ENCODE measurements at places on chromosomes 6 and 20. TPM values are rescaled to one million over a fixed set of nuclear protein-coding genes. Genes with fewer than 3 reads are reported as not detected.

DNA sequence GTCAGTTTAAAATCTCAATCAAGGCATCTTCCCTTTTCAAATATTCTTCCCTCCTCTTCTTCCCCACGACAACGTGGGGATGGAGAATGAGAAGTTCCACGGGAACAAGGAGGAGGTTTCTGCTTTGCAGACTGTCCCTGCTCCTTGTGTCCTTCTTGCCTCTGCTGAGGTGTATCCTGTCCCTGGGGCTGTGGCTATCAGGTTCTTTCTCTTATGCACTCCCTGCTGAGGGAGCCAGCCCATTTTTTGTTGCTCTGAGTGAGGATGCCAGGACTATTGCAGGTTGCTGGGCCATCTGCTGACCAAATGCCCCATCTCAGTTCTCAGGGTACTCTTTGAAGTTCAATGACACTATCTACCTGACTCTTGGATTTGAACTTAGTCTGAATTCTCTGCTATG is 533.6 kb downstream of the RNF144B start:
- H3K27me3 ChIP-seq, result no peaks in the 10 kb centered on the region
- no peak for DNase-seq
- no peak overlapping the region for H3K4me3 ChIP-seq
- H3K4me1 ChIP-seq, result no peaks in the 10 kb centered on the region
- H3K36me3 ChIP-seq, result no peaks in the 10 kb centered on the region

Gene HLA-DOA
- 15.6 TPM for total RNA-seq

GRCh38 chr6:92380803-92381601 is 1038.4 kb downstream of the EPHA7 start:
- no peaks in the 10 kb centered on the region for H3K36me3 ChIP-seq
- H3K4me1 ChIP-seq, result no peaks in the 10 kb centered on the region
- DNase-seq, result no peak
- no peak overlapping the region for H3K27ac ChIP-seq

DNA sequence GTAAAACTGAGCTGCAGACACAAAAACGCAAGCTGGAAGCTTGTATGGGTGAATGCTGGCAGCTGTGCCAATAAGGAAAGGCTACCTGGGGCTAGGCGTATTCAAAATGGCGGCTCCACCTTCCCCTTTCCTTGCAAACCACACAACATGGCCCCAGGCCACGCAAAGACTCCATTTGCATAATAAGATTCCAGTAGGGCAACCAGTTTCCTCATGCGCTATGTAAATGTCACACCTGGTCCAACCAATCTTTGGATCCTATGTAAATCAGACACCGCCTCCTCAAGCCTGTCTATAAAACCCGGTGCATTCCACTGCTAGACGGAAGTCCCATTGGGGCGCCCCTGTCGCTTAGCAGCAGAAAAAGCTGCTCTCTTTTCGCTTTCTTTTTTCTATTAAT is 505.9 kb upstream of the BTBD3 start:
- no peaks in the 10 kb centered on the region for H3K4me1 ChIP-seq
- no peak overlapping the region for H3K4me3 ChIP-seq
- peaks cover 5% of the 10 kb centered on the region for H3K36me3 ChIP-seq
- peak; percentile 32 for DNase-seq
- no peak overlapping the region for H3K27ac ChIP-seq

- no peaks in the 10 kb centered on the region for H3K36me3 ChIP-seq
- no peak overlapping the region for H3K4me3 ChIP-seq
- H3K4me1 ChIP-seq, result no peaks in the 10 kb centered on the region
- no peak overlapping the region for H3K27ac ChIP-seq
Measured at GRCh38 chr20:23229989-23230388, 120.6 kb upstream of the NXT1 start.

- no peak for DNase-seq
- H3K36me3 ChIP-seq, result no peaks in the 10 kb centered on the region
- H3K4me1 ChIP-seq, result no peaks in the 10 kb centered on the region
- no peak overlapping the region for H3K27ac ChIP-seq
Measured at GRCh38 chr6:22754061-22754460, 184.7 kb downstream of the HDGFL1 start.

DNA sequence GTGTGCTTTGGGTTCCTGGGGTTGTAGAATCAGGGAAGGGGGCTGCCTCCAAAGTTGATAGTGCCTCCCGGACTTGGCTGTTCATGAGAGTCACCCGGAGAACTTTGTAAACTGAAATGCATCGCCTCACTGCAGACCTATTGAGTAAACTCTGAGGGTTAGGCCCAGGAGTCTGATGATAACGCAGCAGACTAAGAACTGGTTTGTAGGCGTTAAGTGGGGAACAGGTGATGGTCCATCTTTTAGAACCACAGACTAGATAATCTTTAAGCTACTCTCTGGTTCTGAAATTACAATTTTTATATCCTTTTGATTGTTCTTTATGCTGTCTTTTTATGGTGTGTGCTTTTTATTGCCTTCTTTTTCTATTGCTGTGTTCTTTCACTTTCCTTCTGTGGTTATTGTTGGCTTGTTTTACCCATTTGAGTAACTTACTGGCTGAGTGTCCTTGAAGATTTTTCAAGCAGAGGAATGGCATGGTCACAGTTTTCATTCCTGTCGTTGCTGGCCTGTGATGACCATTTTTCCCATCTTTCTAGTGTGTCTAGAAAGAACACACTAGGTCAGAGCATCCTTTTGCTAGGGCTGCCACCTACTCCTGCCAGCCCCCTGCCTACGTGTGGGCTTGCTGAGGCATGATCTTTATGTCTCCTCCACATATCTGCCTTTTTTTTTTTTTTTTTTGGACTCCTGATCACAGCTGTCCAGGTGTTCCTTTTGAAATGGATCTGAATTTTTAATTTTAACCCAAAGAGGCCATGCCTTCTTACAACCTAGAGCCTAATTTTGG is 30.9 kb downstream of the LRRC1 start:
- no peaks in the 10 kb centered on the region for H3K27me3 ChIP-seq
- H3K4me3 ChIP-seq, result no peak overlapping the region
- H3K36me3 ChIP-seq, result no peaks in the 10 kb centered on the region
- peaks cover 12% of the 10 kb centered on the region for H3K4me1 ChIP-seq
- no peak overlapping the region for H3K27ac ChIP-seq

Gene CD40
- 7.8 TPM for total RNA-seq

Gene COL9A3
- 137 TPM for total RNA-seq

- H3K4me3 ChIP-seq, result no peak overlapping the region
- H3K4me1 ChIP-seq, result no peaks in the 10 kb centered on the region
- H3K27ac ChIP-seq, result no peak overlapping the region
- no peaks in the 10 kb centered on the region for H3K27me3 ChIP-seq
- DNase-seq, result no peak
Measured at GRCh38 chr6:114053791-114054190, 82.8 kb upstream of the HDAC2 start.

DNA sequence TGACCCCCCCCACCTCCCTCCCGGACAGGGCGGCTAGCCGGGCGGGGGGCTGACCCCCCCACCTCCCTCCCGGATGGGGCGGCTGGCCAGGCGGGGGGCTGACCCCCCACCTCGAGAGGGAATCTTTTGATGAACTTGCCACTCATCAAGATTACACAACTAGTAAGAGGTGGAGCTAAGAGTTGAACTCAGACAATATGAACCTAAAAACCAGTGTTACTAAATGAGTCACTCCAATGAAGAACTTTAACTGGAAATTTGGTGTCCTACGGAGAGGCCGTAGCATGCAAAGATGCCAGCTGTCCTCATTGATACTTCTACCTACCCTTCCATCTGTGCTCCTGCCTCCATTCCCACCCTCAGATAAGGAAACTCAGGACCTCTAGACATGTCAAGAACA is 42.8 kb downstream of the PFDN4 start:
- no peak overlapping the region for H3K27ac ChIP-seq
- H3K27me3 ChIP-seq, result no peaks in the 10 kb centered on the region
- no peak for DNase-seq

- H3K36me3 ChIP-seq, result no peaks in the 10 kb centered on the region
- no peak overlapping the region for H3K27ac ChIP-seq
- H3K4me1 ChIP-seq, result peaks cover 16% of the 10 kb centered on the region
Measured at GRCh38 chr6:157550114-157550989, 169.4 kb downstream of the ZDHHC14 start.

Gene KIF6
- 0.88 TPM for total RNA-seq

GRCh38 chr6:147534116-147534860 is 25.8 kb downstream of the SAMD5 start:
- no peak for DNase-seq
- no peaks in the 10 kb centered on the region for H3K4me1 ChIP-seq
- H3K36me3 ChIP-seq, result no peaks in the 10 kb centered on the region

GRCh38 chr6:170248111-170248805 is 42.6 kb downstream of the DLL1 start:
- H3K27me3 ChIP-seq, result no peaks in the 10 kb centered on the region
- H3K4me1 ChIP-seq, result no peaks in the 10 kb centered on the region
- no peaks in the 10 kb centered on the region for H3K36me3 ChIP-seq
- DNase-seq, result no peak
- no peak overlapping the region for H3K27ac ChIP-seq

DNA sequence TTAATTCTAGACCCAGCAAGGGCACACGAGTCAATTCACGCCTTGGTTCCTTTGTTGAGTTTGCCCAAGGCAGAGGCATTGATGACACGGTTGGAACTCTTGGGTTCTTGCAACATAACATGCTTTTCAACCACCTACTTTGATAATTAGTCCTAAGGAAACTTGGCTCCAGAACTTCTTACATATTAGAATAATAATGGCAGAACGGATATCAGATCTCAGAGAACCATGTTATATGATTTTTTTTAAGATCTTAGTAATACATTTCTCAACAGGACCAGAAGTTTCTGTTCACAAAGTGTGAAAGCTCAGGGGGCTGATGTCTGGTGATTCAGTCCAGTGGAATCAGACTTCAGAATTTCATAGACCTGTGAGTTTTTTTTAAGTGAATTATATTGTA is 19.2 kb downstream of the SPTLC3 start:
- no peaks in the 10 kb centered on the region for H3K27me3 ChIP-seq
- no peak for DNase-seq
- H3K4me1 ChIP-seq, result peaks cover 6% of the 10 kb centered on the region
- no peak overlapping the region for H3K4me3 ChIP-seq

Gene SIRPD
- not detected for total RNA-seq

GRCh38 chr6:17004269-17004668 is 97.6 kb upstream of the STMND1 start:
- H3K27me3 ChIP-seq, result no peaks in the 10 kb centered on the region
- no peaks in the 10 kb centered on the region for H3K36me3 ChIP-seq
- DNase-seq, result no peak
- H3K27ac ChIP-seq, result no peak overlapping the region
- no peak overlapping the region for H3K4me3 ChIP-seq

DNA sequence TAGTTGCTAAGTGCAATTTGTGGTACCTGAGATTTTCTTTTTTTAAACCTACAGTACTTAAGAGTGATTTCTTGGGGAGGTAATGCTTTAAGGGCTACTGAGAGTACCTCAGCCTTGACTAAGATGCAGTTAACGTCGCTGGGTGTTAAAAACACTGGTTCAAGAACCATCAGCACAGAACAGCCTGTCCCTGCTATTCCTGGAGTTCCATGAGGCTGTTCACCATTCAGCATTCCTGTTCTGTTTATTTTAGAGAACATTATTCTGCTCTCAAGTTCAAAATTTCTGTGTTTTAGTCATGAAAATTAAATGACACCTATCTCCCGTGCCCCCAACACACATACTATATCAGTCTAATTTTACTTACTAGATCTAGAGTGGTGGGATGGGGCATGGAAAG is 1.7 kb upstream of the PRELID3B start:
- no peak overlapping the region for H3K4me3 ChIP-seq
- no peak for DNase-seq
- H3K27ac ChIP-seq, result no peak overlapping the region
- no peaks in the 10 kb centered on the region for H3K4me1 ChIP-seq
- H3K27me3 ChIP-seq, result no peaks in the 10 kb centered on the region

Gene HLA-DRB1
- 25.9 TPM for total RNA-seq

Gene ARHGAP40
- total RNA-seq, result 0.26 TPM

Gene KIF13A
- 38.2 TPM for total RNA-seq

GRCh38 chr20:64051561-64052325 is 2.3 kb upstream of the SOX18 start:
- no peak overlapping the region for H3K4me3 ChIP-seq
- peaks cover under 1% of the 10 kb centered on the region for H3K36me3 ChIP-seq
- H3K27ac ChIP-seq, result no peak overlapping the region
- no peak for DNase-seq

DNA sequence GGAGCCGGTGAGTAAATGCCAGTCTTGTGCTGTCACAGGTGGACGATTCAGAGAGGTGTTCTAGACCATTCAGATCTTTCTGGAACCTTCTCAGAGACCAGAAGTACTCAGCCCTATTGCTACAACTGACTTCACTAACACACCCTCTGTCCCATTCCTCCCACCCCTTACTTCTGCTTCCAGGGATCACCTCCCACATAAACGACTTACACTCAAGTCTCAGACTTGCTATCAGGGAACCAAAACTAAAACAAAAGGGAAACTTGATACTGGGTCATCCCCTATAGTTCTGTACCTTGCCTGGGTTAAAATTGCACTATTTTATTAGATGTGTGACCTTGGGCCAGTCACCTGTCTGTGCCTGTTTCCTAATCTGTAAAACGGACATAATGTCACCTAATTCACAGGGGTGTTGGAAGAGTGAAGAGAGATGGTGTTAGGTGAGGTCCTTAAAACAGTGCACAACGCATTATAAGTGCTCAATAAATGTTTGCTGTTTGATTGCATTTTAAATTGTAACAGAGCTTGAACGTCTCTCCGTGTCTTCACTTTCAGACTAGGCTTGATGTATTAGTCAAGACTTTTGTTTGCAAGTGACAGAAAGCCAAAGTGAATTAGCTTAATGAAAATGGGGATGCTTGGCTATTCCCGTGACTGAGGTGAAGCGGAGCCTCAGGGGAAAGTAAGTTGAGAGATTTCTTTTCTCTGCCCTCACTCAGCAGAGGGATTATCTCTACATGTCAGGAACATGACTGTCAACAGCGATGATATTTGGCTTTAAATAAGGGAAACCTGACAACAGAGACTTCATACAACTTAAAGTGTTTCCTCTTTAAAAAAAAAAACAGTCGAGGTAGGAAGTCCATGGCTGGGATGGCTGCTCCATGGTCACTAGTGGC is 3.0 kb upstream of the SRXN1 start:
- peaks cover 27% of the 10 kb centered on the region for H3K4me1 ChIP-seq
- DNase-seq, result no peak
- H3K27ac ChIP-seq, result no peak overlapping the region
- no peaks in the 10 kb centered on the region for H3K27me3 ChIP-seq
- H3K36me3 ChIP-seq, result no peaks in the 10 kb centered on the region

DNA sequence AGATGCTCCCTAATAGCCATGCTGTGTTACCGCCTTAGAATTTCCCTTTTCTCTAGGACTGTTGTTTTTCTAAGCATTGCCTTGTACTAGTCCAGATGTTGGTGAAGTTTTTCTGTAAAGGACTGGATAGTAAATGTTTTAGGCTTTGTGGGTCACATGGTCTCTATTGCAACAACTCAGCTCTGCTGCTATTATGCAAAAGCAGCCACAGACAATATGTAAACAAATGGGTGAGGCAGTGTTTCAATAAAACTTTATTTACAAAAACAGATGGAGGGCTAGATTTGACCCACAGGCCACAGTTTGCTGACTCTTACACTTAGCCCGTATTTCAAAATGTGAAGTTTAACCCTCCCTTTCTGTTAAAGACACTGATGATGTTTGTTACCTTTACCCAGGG is 207.6 kb upstream of the MYLIP start:
- H3K27me3 ChIP-seq, result no peaks in the 10 kb centered on the region
- H3K36me3 ChIP-seq, result no peaks in the 10 kb centered on the region
- DNase-seq, result no peak
- H3K27ac ChIP-seq, result no peak overlapping the region
- H3K4me1 ChIP-seq, result no peaks in the 10 kb centered on the region

Gene PHACTR1
- total RNA-seq, result 15.9 TPM
